ENCODE measurements at places on chromosomes 4 and X. TPM values are rescaled to one million over a fixed set of nuclear protein-coding genes. Genes with fewer than 3 reads are reported as not detected.

DNA sequence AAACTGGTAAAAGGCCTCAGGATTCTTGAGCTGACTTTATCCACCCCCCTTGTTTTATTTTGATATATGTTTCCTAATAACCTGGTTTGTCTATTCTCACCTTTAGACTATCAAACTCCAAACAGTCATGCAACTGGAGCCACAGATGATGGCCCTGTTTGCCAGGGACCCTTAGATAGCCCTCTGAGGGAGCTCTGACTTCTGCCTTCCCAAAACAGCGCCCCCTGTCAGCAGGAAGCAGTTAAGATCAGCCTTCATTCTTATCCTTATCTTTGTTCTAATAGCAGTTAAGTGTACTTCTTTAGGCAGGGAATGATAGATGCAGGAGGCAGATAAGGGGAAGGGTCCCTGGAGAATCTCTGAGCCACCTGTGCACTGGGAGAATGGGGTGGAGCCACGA lies 27.5 kb upstream of the CXCL13 start:
- DNase-seq = no peak

The BMPR1B gene
- polyA plus RNA-seq = not detected

GRCh38 chrX:17842769-17843525 lies 18.2 kb downstream of the RAI2 start:
- no peak for DNase-seq

DNA sequence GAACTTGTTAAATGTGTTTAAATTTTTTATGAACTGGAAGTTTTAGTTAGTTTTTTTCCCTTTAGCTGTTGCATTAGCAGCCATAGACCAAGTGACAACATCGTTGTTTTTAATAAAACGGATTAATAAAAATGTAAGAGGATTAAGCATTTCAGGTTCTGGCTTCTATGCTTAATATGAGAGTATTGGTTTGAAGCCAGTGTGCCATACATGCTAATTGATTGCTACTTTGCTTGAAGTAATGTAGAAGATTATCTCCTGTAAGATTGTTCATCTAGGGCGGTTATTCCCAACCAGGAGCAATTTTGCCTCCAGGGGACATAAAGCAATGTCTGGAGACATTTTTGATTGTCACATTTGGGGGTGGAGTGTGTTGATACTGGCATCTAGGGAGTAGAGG lies 54.3 kb downstream of the TLL1 start:
- DNase-seq = no peak

GRCh38 chr4:42411803-42412202 lies 14.5 kb downstream of the SHISA3 start:
- no peak for DNase-seq

DNA sequence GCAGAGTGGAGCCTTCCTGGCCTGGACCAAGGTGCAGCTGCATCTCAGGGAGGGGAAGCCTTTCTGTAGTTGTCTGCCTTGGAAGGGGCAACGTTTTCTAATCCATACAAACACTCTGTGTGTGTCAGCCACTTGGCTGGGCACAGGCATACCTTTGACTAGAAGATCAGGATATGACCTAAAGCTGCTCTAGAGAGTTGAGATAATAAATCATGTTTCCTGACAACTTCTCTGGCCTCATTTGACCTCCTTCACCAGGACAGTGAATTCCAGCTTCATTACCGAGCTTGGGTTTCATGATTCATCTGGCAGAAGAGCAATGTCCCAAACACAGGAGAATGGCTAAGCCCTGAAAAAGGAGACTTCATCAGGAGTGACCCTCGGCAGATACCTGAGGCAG lies 89.6 kb upstream of the KIT start:
- no peak for DNase-seq

DNA sequence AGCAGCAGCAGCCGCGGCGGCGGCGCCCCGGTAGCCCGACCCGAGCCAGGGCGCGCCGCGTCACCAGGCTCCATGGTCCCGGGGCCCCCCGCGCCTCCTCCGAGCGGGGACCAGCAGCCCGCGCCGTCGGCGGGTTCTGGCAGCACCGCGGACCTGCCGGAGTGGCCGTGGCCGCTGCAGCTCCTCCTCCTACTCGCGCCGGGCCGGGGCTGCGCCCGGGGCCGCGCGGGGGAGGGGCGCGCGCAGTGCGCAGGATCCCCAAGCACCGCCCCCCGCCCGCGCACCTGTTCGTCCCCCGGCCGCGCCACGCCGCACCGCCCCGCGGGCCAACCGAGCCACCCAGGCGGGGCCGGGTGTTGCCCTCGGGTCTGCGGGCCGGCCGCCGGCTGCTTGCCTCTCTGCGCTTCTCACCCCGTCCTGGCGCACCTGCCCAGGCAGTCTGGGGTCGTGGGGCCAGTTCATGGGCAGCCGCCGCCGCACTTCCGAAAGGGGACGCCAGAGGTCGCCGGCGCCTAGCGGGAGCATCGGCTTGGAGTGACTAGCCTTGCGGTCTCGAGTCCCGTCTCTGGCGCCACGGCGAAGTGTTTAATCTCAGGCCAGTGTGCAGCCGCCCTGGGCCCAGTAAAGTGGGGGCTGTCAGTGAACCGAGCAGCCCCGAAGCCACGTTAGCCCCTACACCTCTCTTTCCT lies at the start of gene SLC9A7:
SLC9A7 (minus strand) TSS at position 163 of the 689 bp plus-strand sequence; CDS start at position 74, 89 bp downstream.
- DNase-seq = peak; percentile 78

The ZNF275 gene
- 4.8 TPM for polyA plus RNA-seq

- no peak for DNase-seq
Measured at GRCh38 chr4:4663028-4663427, 121.2 kb upstream of the STX18 start.

- DNase-seq = no peak
Measured at GRCh38 chr4:99810536-99810935, 6.1 kb upstream of the DAPP1 start.

All from naive thymus-derived CD8-positive, alpha-beta T cell (primary cell).